Fibroblast of gingiva (primary cell): ENCODE measurements at places on chromosomes 11 and 22.

DNA sequence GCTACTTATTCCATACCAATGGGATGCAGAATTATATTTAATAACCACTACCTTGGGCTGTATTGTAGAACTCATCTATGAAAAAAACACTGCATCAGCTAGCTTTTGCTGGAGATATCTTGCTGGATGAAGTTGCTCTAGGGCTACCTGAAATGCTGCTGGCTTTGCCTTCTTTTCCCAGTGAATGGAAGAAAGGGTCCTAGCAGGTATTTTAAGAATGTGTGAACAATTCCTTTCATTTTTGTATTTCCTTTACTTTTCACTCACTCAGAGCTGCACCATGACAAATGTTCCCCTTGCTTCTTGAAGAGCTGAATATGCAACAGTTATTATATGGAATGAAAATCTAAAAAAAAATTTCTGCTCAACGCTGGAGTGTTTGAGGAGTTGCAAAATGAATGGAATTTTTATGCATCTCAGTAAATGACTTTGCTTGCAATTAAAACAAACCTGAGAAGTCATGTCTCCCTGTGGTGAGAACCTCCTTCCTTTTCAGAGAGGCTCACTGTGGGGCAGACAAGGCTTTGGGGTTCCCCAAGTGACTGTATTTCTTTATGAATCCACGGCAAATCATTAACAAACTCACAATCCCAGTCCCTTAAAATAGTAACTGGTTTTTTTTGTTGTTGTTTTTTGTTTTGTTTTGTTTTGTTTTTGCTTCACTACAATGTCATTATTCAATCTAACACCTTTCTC is 566.8 kb upstream of the KIRREL3 start:
- DNase-seq: no peak

GRCh38 chr11:77071671-77072605 is 5.2 kb downstream of the CAPN5 start:
- DNase-seq: no peak

DNA sequence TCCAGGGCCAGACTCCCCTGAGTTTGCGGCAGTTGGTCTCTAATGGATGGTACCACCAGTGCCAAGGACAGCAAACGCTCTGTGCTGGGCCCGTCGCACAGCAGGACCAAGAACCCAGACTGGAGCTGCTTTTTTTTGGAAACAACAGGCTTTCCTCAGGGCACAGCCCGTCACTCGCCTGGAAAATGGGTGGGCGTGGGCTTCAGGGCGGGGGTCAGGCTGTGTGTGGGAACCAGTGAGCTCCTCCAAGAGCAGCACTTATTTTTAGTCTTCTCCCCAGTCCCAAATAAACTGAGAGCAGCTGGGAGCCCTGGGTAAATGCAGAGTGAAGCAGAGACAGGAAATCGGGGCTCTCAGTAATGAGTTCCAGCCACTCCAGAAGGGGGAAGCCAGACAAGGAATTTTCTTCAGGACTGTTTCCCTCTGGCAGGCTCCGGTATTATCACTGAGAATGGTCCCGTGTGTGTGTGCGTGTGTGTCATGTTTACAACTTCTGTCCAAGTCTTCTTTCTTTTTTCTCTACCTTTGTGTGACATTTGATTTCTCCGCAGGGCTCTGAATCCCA is 63.0 kb downstream of the PPFIBP2 start:
- DNase-seq: peak; percentile 55

GRCh38 chr11:63870351-63871140 is 31.6 kb downstream of the MARK2 start:
- peak; percentile 30 for DNase-seq

DNA sequence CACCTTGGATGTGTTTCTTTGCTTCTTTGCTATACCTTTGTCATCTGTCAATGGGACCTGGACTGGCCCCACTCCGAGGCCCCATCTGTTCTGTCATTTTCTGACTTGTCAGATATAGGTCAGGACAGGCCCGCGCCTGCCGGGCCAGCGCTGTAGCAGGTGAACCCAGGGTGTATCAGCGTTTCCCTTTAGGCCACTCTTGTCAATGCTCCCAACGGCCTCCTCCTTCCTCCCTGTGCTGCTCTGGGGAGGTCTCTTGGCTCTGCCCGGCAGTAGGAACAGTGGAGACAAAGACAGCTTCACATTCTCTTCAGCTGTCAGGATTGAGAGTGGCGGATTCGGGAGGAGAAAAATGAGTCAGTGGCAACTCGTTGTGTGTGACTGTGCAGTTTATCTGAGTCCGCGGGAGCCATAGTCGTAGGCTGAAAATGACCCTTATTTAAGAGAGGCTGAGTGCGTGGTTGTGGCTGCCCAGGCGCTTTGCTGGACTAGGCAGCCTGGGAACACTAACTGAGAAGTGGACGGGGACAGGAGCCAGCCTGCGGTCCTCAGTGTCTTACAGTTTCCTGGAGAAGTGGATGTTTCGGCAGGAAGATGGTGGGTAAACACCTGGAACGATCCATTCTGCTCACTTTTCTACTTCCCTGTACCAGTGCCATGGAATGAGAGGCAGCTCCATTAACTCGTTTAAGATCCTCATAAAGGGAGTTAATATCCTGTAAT is 102.3 kb downstream of the PRR5L start:
- DNase-seq: no peak

DNA sequence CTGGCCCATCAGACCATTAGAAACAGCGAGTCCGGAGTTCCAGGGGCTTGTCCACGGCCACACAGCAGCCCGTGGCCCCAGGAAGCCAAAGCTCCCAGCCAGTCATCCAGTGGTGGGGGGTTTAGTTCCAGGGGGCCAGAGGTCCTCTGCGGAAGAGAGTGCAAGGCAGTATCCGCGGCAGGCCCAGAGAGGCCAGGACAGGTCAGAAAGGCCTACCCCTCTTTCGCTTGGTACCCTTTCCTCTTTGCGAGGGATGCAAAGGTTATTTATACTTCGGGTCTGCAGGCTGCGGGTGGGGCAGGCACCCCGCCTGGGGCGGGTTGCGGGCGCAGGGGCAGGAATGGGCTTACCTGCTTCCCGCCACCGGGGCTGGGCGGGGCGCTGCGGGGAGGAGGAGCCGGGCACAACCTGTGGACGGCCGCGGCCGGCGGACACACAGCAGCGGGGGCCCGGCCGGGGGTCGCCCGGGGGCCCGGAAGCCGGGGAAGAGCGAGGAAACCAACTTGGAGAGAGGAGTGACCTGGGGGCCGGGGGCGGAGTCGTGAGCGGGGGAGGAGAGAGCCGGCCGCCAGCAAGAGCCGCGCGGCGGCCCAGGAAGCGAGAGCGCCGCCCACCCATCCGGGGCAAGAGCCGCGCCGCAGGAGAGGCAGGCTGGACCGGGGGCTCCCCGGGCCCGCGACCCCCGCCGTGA is at the start of gene SH3BP1:
SH3BP1 (plus strand) TSS at position 600 of the 691 bp plus-strand sequence. CDS start 119 bp downstream, outside the sequence.
- no peak for DNase-seq

GRCh38 chr11:124801636-124802312 is 1.6 kb upstream of the MSANTD2 start:
- peak; percentile 65 for DNase-seq

- no peak for DNase-seq
Observed at GRCh38 chr11:102604011-102604410, 21.1 kb downstream of the MMP20 start.

GRCh38 chr11:17972987-17973386 is 39.9 kb downstream of the SERGEF start:
- peak; percentile 93 for DNase-seq

- DNase-seq: no peak
Observed at GRCh38 chr11:114274637-114275036, 21.6 kb upstream of the NNMT start.

DNA sequence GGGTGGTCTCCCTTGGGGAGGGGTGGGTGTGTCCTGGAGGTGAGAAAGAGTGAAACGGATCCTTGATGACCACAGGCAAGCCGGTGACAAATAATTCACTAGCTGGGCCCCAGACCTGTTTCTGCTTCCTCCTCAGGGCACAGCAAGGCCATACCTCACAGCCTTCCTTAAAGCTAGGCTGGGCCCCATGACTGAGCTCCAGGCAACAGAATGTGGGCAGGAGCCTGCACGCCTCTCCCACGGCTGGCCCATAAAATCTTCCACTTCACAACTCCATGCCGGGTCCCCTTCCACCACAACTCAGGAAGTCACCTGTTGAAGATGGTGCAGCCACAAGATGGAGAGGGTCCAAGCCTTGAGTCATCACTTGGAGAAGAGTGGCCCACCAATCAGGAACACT is 23.9 kb downstream of the SLC22A12 start:
- no peak for DNase-seq

GRCh38 chr22:40826984-40827741 is 8.0 kb upstream of the SLC25A17 start:
- DNase-seq: no peak

DNA sequence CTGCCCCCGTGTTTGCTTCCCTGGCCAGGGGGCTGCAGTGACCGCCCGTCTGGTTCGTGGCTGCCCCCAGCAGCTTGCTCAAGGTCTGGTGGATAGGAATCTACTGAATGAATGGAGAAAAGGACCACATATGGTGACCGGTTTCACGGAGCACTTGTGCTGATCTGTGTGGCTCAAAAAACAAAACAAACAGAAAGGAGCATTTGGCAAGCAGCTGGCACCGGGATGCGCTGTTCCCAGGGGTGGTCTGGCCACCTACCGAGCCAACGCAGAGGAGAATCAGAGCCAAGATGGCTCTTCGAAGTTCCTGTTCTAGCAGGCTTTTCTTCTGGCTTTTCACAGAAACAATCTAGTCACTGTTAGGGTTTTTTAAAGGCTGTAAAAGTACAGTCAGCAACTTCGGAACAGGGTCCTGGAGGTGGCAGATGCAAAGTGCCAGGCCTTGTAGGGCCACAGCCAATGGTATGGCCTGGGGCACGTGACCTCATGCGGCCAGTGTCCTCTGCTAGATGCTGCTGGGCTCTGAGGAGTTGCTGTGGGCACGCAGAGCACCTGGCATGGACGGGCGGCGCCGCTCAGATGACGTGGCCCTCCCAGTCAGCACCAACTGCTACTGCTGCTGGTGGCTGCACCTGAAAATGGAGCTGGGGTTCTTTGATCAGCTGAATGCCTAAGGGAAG is 27.3 kb upstream of the PACSIN2 start:
- DNase-seq: peak; percentile 80

- no peak for DNase-seq
Observed at GRCh38 chr11:44224867-44225501, 85.0 kb downstream of the ALX4 start.

DNA sequence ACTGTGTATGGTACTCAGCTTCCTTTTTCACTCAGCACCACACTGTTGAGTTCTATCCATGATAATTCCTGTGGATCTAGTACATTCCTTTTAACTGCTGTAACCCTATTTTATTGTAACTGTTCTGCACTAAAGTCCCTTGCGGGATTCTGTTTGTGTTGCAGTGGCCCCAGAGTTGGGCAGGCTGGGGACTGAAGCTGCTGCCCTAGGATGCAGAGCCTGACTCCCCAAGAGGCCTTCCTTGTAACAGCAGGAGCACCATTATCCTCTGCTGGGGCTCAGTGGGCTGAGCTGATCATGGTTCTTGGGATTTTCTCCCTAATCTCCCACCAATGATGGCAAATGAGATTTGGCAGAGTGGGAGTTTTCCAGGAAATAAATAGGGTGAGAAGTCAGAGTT is 77.7 kb downstream of the CABIN1 start:
- no peak for DNase-seq

DNA sequence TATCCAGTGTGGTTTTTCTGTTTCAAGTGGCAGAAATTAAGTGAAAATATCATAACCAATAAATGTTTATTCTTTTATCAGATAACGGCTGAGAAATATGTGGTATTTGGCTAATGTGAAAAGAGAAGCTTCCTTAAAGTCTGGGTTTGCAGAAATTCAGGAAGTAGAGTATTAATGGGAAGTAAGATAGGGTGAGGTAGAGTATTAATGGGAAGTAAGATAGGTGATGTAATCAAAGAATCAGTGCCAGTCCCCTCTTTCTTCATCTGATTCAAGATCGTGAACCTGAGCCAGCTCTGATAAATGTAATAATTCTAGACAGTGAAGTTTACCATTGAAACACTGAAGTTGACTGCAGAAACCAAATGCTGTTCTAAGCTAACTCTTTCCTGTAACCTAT is 30.9 kb downstream of the TRPC6 start:
- no peak for DNase-seq

DNA sequence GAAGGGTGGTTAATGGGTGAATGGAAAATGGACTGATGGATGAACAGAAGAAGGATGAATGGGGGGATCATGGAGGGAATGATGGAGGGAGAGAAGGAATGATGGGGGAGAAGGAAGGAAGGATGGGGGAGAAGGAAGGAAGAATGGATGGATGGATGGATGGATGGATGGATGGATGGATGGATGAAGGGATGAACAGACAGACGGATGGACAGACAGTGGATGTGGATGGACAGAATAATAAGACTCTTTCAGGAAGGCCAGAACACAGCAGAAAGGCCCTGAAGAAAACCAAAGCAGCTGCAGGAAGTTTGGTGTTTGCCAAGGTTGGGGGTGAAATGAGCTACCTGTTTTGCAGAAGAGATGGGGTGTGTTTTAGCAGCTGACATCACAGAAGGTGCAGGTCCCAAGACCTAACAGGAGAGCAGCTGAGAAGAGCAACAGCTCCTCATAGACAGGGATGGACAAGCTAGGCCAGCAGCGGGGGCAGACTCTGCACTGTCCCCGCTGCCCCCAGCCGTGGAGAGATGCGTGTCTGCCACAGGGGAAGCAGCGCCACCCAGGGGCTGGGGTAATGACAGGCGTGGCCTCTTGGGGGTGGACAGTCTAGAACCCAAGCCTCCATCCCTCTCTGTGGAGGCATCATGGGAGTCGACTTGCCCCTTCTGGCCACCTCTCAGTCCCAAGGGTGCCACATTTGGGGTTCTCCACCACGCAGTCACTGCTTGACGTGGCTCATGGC is 17.9 kb downstream of the C1QTNF6 start:
- DNase-seq: no peak

DNA sequence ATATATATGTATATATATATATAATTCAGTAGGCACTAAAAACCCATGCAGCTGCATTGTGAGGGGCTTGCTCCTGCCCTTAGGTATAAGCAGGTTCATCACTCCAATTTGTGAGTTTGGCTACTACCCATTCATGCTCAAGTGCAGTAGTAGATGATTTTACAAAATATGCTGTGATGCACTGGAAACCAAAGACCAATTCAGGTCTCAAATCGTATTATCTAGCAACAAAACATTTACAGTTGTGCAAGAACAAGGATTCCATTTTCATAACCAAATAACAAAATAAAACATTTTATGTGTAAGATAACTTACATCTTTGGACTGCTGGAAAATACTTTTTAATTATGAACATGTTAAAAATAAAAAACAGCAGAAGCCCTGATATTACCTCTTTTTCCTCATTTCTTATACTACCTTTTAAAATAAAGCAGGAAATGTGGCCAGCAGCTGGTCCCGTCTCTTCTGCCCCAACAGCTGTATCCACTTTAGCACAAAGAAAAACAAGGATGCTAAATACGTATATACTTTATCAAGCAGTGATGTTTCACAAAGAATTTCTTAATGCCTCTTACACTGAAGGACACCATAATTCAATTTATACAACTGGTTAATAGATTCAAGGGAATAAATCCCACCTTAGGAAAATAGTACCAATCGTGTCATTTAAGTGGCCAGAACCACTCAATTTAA is 2.8 kb downstream of the CREBZF start:
- DNase-seq: peak; percentile 59

DNA sequence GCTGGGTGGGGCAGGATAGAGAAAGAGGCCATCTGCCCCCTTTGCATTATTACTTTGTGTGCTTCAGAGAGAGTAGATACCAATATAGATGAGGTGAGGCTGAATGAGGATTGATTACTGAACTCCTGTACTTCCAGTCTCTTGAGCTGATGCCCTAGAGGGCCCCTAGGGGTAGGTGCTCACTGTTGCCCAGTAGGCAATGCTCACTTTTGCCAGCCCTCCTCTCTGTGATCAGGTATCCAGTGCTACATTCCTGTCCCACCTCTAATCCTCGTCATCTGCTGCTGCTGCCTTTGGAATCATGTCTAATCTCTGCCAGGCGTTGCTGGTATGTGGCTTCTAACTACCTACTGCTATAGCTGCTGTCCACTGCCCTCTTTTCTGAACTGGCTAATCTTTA is 57.2 kb downstream of the CCDC83 start:
- no peak for DNase-seq
